ENCODE measurements at places on chromosomes 7 and 10. TPM values are rescaled to one million over a fixed set of nuclear protein-coding genes. Genes with fewer than 3 reads are reported as not detected.

ASB15 gene
- total RNA-seq, result not detected

CLCN1 gene
- 0.11 TPM for total RNA-seq

DNAJC12 gene
- total RNA-seq, result 9.3 TPM

THSD7A gene
- total RNA-seq, result 9.5 TPM

GIMAP4 gene
- total RNA-seq, result not detected

CHST15 gene
- 35.9 TPM for total RNA-seq

SPDYE6 gene
- not detected for total RNA-seq

- no peak overlapping the region for H3K4me3 ChIP-seq
- no peaks in the 10 kb centered on the region for H3K36me3 ChIP-seq
- no peak for DNase-seq
Measured at GRCh38 chr10:90327611-90328010, 530.2 kb downstream of the HTR7 start.

DNA sequence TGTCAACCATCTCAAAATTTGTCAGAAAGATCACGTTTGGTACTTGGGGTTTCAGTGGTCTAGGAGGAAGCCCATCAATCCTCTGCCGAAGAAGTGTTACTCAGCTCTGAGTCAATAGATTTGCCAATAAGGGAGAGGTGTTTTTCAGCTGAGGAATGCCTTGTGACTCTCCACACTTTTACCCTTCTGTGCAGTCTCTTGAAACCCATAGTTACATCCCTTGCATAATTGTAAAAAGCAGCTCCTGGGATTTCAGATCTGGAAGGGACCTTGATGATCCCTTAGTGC lies 47.5 kb downstream of the INSYN2A start:
- no peaks in the 10 kb centered on the region for H3K27me3 ChIP-seq
- H3K4me3 ChIP-seq, result no peak overlapping the region
- peaks cover 5% of the 10 kb centered on the region for H3K4me1 ChIP-seq
- H3K27ac ChIP-seq, result no peak overlapping the region
- no peak for DNase-seq
- H3K36me3 ChIP-seq, result no peaks in the 10 kb centered on the region

DNA sequence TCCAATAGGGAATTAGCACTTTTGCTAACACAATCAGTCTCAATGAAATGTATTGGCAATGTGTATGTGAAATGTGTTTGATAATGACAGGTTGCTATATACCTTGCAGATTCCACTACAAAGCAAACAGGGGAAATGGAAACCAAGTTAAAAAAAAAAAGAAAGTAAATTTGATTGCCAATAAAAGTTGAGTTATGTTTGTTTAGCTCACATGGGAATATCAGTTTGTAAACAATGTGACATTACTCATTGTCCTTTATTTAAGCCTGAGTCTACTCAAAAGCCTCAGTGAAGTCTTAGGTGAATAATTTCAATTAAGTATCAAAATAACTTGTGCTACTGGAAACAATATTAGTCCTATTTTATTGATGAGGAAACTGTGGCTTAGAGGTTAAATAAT lies 285.2 kb downstream of the CACNA2D1 start:
- H3K4me1 ChIP-seq, result no peaks in the 10 kb centered on the region
- H3K36me3 ChIP-seq, result no peaks in the 10 kb centered on the region
- H3K27ac ChIP-seq, result no peak overlapping the region
- no peak overlapping the region for H3K4me3 ChIP-seq

GRCh38 chr7:48387932-48388331 lies 216.7 kb downstream of the ABCA13 start:
- no peaks in the 10 kb centered on the region for H3K36me3 ChIP-seq
- H3K27ac ChIP-seq, result no peak overlapping the region
- H3K4me3 ChIP-seq, result no peak overlapping the region
- H3K27me3 ChIP-seq, result peaks cover 8% of the 10 kb centered on the region
- DNase-seq, result no peak

- peaks cover 46% of the 10 kb centered on the region for H3K4me1 ChIP-seq
- no peaks in the 10 kb centered on the region for H3K27me3 ChIP-seq
- H3K36me3 ChIP-seq, result no peaks in the 10 kb centered on the region
- peak; percentile 65 for DNase-seq
- H3K27ac ChIP-seq, result peak within 1 kb of the TSS; percentile 84
- peak within 1 kb of the TSS; percentile 88 for H3K4me3 ChIP-seq
Measured at GRCh38 chr10:103855424-103855823, at the start of gene SH3PXD2A. Gene SH3PXD2A, minus strand, starts transcription at chr10:103855576. Its CDS starts 310 bp downstream, at chr10:103855266.

- no peaks in the 10 kb centered on the region for H3K36me3 ChIP-seq
- no peaks in the 10 kb centered on the region for H3K27me3 ChIP-seq
- no peak for DNase-seq
- H3K4me1 ChIP-seq, result peaks cover 3% of the 10 kb centered on the region
Measured at GRCh38 chr7:116342125-116342524, 131.8 kb downstream of the TES start.

DNA sequence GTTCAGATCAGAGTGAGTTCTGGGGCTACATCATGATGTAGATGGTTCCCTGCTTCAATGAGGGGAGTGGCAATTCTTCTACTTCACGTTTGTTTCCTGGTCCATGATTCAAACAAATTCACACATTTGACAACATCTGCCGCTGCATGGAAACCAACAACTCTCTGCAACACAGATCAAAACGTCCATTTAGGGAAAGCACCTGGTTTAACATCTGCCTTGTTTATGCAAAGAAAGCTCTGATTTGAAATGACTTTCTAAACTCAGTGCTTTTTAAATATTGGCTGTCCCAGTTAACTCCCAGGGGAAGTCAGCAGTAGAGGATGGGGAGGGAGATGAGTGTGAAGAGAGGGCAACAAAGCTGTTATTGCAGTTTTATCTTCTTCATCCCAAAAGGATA lies 93.8 kb downstream of the GAD2 start:
- no peaks in the 10 kb centered on the region for H3K36me3 ChIP-seq
- no peaks in the 10 kb centered on the region for H3K4me1 ChIP-seq
- no peak overlapping the region for H3K4me3 ChIP-seq
- DNase-seq, result no peak
